ENCODE measurements at places on chromosomes 5 and 9.
A peak's percentile ranks its signal among the peaks of the same experiment; 100 is the strongest.

- peak; percentile 23 for DNase-seq
Observed at GRCh38 chr9:38047301-38048251, 21.5 kb downstream of the SHB start.

- DNase-seq, result peak; percentile 35
Observed at GRCh38 chr9:79477955-79478771, 93.6 kb upstream of the TLE4 start.

GRCh38 chr5:170545811-170546210, 42.0 kb downstream of the KCNIP1 start:
- DNase-seq, result no peak

DNA sequence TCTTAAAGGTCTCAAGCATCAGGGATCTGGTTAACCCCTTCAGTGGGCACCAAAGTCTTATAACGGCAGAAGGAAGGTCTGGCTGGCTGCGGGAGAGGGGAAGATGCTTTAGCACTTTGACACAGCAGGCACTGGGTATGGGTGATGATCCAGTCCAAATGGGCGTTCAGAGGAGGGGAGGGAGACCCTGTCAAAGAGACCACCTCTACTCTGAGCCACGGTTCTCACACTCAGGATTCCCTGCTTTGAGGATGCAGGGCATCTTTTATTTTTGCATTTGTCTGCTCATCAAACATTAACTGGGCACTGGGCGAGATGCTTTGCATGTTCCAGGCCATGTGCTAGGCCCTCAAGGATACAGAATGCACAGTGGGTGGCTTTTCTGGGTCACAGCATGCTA, 204.0 kb downstream of the DAB2IP start:
- DNase-seq, result no peak

DNA sequence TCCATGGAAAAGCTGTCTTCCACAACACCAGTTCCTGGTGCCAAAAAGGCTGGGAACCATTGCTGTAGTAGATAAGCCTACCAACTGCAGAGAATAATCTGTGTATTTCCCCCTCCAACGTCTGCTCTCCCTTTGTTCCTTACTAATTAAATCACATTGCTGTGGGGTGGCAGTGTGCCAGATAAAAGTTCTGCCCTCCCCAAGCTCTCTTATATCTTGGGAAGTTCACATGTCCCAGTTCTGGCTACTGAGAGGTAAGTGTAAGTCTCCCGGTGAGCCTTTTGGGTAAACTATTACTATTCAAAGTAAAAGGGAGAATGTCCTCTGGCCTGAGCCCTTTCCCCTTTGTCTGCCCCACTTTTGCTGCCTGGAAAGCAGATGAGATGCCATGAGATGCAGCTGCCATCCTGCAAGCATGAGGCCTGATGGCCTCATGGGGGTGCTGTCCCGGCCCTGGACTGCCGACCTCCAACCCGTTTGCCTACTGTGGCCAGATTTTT, 14.7 kb downstream of the ENC1 start:
- no peak for DNase-seq

GRCh38 chr5:73966451-73966850, 340.5 kb downstream of the ARHGEF28 start:
- DNase-seq, result no peak
